ENCODE measurements at places on chromosomes 2 and 18.

GRCh38 chr2:106138543-106139237 lies 55.4 kb downstream of the UXS1 start:
- no peak for DNase-seq

- no peak for DNase-seq
Observed at GRCh38 chr2:23940718-23941620, 706 bp downstream of the UBXN2A start.

- no peak for DNase-seq
Observed at GRCh38 chr2:69375494-69376353, 11.3 kb downstream of the GFPT1 start.

- DNase-seq = no peak
Observed at GRCh38 chr2:191907545-191907944, 60.7 kb upstream of the CAVIN2 start.

DNA sequence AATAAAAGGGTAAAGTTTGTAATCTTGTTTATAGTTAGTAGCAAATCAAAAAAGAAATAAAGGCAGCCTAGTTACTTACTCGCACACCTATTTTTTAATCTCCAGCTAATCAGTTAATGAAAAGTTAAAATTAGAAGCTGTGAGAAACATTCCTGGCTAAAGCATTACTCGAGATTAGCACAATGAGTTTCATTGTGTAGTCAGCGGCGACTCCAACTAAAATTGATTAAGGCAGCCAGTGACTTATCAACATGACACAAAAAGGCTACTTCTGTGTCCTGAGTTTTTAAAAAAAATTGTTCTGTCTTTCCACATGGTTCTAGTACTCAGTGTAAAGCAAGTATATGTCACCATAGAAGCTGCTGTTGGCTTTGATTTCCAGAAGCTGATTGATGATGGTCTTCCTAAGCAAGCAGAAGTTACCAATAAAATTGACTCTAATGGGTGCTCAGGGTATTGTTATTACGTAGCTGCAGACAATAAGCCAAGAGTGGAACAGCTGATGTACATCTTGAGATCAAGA lies 159.2 kb downstream of the CPS1 start:
- DNase-seq = no peak

DNA sequence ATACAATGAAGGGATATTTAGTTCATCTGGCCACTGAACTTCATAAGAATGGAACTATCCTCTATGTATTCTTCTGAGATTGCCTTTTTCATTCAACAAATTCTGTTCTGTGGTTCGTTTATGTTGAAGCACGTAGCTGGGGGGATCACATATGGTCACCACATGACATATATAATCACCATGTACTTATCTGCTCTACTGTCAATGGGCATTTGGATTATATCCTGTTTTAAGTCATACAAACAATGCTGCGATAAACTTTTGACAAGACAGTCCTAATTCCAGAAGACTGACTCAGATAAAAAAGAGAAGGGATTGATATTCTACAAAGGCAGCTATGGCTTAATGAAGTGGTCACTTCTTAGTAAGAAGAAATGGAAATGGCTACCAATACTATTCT lies 116.0 kb upstream of the CCDC195 start:
- DNase-seq = no peak

DNA sequence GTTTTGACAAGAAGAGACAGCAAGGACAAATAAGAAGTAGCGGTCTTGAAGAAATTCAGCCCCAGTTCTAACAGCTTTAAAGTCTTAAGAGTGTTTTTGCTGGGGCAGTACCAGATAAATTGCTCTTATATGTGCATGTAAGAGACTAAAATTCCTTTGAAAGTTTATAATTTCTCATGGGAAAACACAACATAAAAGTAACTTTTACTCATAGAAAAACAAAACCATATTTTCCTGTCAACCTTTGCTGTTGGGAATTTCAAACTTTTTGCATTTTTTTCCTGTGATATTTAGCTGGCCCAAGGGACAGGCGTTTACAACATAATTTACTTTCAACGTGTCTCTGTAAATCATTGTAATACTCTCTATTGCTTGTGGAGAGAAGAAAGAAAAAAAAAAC lies 767.8 kb upstream of the ZEB2 start:
- no peak for DNase-seq

GRCh38 chr2:150699218-150699617 lies 211.8 kb upstream of the RND3 start:
- DNase-seq = no peak

DNA sequence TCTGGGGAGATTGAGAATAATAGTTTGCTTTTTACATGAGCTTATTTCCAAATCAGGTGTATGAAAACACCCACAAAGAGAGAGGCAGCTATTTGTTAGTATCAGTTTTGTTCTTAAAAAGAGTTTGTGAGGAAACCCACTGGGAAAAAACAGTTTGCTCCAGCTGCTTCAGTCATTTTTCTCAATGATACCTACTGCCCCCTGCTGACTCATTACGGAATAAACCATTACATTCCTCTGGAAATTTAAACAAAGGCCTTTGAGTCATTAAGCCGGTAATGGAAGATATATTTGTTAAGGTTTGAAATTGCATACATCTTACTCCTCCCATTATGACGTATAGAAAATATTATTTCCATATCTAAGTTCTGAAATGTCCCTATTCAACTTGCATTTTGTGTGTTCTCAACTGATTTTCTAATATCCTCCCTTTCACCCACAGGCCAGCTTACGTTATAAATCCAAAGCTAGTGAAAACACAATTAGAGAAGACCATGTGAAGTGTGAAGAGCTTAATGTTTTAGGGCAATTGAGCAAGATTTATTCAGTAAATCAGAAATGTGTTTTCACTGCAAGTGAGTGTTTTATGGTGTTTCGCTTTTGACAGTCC lies 761.6 kb downstream of the DSC3 start:
- DNase-seq = no peak

DNA sequence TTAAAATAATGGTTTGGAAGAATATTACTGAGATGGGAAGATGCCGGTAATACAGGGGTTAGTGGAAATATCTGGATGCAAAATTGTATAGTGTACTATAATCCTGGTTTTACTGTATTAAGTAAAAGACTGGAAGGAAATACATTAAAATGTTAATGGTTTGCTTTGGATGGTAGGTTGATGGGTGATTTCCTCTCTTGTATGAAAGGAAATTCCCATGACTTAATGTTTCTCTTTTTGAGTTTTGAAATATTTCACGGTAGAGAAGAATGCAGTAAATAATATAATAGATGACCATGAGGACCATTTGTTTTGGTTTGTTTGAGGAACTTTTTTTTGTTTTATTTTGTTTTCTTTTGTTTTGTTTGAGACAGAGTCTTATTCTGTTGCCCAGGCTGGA lies 8.2 kb downstream of the SPTBN1 start:
- DNase-seq = no peak

DNA sequence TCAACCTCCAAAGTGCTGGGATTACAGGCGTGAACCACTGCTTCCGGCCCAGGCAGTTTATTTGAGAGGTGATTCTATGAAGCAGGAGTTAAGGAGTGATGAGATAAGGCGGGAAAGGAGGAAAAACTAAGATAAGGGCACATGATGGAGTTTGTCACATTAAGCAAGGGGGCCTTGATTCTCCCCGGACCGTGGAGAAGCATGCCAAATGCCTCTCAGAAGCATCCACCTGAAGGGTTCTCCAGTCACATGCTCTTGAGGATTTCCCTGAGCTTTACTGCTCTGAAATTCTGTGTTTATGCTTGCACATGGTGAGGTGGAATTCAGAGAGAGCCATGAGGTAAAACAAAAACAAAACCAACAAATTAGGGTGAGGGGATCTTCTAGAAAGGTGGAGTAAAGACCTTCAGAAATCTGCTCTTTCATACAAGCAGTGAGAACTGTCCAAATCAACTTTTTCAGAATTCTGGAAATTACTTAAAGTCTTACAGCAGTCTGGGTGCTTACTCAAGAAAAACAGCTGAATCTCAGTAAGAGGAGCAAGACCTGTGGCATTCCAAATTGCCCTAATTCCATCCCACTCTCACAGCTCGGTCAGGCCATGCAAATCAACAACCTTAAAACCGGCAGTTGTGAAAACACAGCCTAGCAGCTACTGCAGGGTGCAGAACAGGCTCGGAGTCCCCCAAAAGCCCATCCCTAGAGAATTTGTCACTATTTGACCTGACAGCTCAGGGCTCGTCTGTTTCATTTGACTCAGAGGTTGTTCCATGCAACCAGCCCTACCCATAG lies 69.1 kb upstream of the CTLA4 start:
- no peak for DNase-seq

DNA sequence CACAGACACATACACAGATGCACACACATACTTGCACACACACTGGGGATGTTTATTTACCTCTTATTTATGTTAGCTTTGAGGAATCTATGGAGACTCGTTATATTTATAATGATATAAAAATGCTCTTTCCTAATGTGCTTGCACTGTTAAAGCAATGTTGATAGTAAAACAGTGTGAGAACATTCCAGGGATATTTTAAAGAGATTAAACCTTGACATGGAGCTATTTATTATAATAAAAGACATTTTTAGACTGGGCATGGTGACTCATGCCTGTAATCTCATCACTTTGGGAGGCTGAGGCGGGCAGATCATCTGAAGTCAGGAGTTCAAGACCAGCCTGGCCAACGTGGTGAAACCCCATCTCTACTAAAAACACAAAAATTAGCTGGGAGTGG lies 557.3 kb upstream of the ZNF804A start:
- no peak for DNase-seq

GRCh38 chr2:197869501-197870111 lies 65.2 kb downstream of the PLCL1 start:
- no peak for DNase-seq

DNA sequence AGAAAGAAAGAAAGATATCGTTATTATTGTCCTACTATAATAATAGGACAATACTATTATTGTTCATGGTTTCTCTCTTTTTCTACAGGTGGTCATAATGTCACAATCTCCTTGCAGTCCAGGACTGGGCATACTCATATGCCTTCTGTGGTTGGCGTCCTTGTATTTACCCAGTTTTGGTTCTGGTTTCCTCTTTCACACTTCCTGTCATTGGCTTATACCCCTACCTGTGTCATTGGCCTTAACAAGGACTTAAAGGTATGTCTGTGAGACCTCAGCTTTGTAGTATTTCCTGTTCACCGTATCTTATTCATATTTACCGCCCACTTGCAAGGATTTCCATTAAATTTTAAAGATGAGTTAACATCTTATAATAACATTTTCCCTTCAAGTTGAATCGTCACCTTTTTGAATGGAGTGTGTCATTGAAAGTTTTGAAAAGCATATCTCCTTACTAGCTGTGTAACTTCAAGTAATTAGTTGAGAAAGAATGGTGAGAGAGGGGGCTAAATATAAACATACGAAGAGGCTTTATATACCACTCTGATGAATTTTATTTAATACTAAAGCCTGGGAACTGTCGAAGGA lies 36.5 kb upstream of the HTR2B start:
- DNase-seq = no peak

- DNase-seq = no peak
Observed at GRCh38 chr2:67145851-67146250, 251.3 kb upstream of the ETAA1 start.

DNA sequence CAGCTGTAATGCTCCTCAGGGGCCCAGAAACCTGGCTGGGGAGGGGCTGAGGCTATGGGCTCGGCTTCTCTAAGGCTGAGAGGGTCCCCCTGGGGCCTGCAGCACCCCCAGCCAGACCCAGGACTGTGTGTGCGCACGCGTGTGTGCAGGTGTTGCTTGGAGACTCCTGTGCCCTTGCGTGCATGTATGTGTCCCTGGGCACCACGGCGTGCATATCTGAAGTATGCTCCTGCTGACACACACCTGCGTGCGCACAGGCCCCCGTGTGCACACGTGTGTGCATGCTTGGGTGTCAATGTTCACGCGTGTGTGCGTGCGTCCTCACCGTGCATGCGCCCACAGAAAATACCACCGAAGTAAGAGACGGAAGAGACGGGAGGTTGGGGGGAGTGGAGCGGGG lies 14.9 kb upstream of the ECEL1 start:
- DNase-seq = no peak

- DNase-seq = no peak
Observed at GRCh38 chr2:215405722-215406581, 29.9 kb downstream of the FN1 start.

- DNase-seq = no peak
Observed at GRCh38 chr2:117967977-117968718, 45.7 kb downstream of the CCDC93 start.

- no peak for DNase-seq
Observed at GRCh38 chr18:78739115-78739514, 240.5 kb upstream of the SALL3 start.

DNA sequence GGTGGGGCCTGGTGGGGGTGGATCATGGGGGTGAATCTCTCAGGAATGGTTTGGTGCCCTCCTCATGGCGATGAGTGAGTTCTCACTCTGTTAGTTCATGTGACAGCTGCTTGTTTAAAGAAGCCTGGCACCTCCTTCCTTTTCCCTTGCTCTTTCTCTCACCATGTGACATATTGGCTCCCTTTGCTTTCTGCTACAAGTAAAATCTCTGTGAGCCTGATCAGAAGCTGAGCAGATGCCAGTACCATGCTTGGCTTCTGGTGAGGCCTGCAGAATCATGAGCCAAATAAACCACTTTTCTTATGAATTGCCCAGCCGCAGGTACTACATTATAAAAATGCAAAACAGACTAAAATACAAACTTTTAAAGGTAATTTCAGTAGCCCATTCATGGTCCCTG lies 73.4 kb upstream of the TEX51 start:
- DNase-seq = no peak

DNA sequence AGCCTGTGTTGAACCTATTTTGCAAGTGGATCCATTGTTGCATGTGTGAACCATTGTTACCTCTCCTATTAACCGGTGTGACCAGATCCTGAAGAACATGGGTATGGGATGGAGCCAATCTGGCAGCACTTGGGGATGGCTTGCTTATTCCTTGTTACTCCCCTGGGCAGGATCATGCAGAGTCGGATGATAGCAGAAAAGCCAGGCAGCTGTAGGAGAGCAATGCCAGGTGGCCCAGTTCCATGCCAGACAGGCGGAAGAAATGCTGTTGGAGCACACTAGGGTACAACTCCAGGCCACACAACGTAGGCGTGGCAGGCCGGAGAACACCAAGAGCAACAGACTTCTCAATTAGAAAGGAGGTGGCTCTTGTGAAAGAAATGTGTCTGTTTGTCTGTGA lies 16.3 kb upstream of the MYO1B start:
- no peak for DNase-seq

DNA sequence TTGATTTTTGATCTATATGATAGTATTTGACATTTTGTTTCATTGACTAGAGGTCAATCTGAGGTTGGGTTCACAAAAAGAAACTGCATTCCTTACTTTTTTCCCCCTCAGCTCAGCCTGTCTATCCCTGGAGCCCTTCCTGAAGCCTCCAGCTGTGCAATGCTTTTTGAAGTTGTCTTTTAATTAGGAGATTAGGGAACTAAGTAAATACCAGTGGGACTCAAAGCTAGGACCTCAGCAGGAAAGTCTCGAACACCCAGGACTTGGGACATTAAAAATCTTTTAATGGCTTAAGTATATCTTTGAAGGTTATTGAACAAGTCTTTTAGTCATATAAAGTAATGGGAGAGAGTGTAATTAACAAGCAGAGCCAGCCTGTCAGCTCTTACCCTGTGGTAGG lies 220.2 kb downstream of the PDE11A start:
- no peak for DNase-seq
